Frontal cortex (tissue), 4 donors: ENCODE measurements at places on chromosomes 6 and 20. TPM values are rescaled to one million over a fixed set of nuclear protein-coding genes. Genes with fewer than 3 reads are reported as not detected.

The OR2H1 gene
- total RNA-seq = under 0.01 TPM

The RFX6 gene
- total RNA-seq = not detected

The FILIP1 gene
- total RNA-seq = 2.9 TPM

The ME1 gene
- total RNA-seq = 2.9 TPM

The ADRM1 gene
- total RNA-seq = 41.2 TPM

The OXT gene
- not detected for total RNA-seq
